ENCODE measurements at places on chromosomes 5 and 9. TPM values are rescaled to one million over a fixed set of nuclear protein-coding genes. Genes with fewer than 3 reads are reported as not detected.

- H3K36me3 ChIP-seq, result no peaks in the 10 kb centered on the region
- no peak overlapping the region for H3K4me3 ChIP-seq
- H3K27me3 ChIP-seq, result no peaks in the 10 kb centered on the region
Measured at GRCh38 chr5:15255576-15255975, 244.4 kb upstream of the FBXL7 start.

FBP1 gene
- 357 TPM for total RNA-seq

C5orf47 gene
- not detected for total RNA-seq

GRCh38 chr5:26625099-26625498 is 413.3 kb downstream of the CDH9 start:
- no peaks in the 10 kb centered on the region for H3K4me1 ChIP-seq
- no peaks in the 10 kb centered on the region for H3K36me3 ChIP-seq
- DNase-seq, result no peak
- H3K27me3 ChIP-seq, result no peaks in the 10 kb centered on the region
- no peak overlapping the region for H3K4me3 ChIP-seq

GRCh38 chr9:79104951-79105350 is 466.8 kb upstream of the TLE4 start:
- H3K27me3 ChIP-seq, result no peaks in the 10 kb centered on the region
- no peak for DNase-seq
- H3K27ac ChIP-seq, result no peak overlapping the region
- H3K36me3 ChIP-seq, result no peaks in the 10 kb centered on the region
- H3K4me1 ChIP-seq, result no peaks in the 10 kb centered on the region
- no peak overlapping the region for H3K4me3 ChIP-seq

DNA sequence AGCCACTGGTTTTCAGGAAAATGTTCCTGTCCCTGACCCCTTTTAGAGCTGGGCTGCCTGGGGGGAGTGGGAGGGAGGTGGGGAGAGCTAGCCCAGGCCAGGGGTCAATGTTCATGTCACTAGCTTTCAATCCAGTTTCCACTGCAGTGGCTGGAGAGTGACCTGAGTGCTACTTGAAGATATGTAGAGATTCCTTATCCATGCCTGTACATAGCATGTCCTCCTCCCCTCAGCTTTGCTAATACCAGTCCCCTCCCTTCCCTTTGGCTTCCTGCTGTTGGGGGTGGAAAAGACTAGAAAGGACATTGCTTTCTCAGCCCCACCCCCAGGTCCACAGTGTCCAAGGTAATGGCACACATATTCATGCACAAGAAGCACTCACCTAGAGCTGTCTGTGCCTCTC is 7.8 kb downstream of the DNAJB5 start:
- H3K27ac ChIP-seq, result no peak overlapping the region
- peaks cover 7% of the 10 kb centered on the region for H3K36me3 ChIP-seq
- H3K4me1 ChIP-seq, result peaks cover 25% of the 10 kb centered on the region
- H3K27me3 ChIP-seq, result no peaks in the 10 kb centered on the region
- H3K4me3 ChIP-seq, result no peak overlapping the region
- no peak for DNase-seq

DOCK8 gene
- total RNA-seq, result 83.4 TPM

DNA sequence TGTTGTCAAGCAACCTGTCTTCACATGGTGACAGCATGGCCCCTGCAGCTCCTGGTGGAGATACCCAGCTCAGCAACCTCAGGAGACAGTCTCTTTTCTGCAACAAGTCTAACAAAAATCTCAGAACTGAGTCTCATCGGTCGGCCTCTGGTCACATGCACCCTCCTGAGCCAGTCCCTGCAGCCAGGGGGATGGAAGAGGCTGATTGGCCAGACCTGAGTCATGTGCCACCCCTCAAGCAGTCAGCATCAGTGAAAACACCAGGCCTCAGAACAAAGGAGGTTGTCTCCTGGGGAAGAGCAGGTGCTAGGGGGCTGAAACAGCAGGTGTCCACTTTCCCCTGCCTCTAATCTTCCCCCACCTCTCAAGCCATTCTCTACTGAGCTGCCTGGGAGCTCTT is 54.4 kb downstream of the SMIM23 start:
- DNase-seq, result no peak
- H3K4me1 ChIP-seq, result peaks cover 9% of the 10 kb centered on the region
- H3K27me3 ChIP-seq, result no peaks in the 10 kb centered on the region

DNA sequence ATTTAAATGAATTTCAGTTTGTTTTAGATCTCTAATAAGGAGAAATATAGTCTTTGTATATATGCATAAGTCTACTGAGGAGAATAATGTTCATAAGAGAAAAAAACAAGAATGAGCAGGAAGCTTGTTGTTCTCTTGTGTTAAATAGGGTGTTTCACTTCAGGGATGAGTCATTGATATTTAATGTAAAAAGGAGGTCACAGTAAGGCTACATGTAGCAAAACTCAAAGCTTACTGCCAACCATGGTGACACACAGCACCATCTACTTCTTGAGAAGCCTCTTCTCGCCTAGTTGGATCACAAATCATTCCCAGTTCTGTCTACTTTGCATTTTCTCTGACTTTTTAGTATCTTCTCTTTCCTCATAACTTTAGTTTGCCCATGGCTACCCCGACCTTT is 1466.0 kb upstream of the C9orf72 start:
- DNase-seq, result no peak
- H3K4me3 ChIP-seq, result no peak overlapping the region
- no peak overlapping the region for H3K27ac ChIP-seq
- no peaks in the 10 kb centered on the region for H3K27me3 ChIP-seq

- peaks cover 10% of the 10 kb centered on the region for H3K4me1 ChIP-seq
- no peaks in the 10 kb centered on the region for H3K27me3 ChIP-seq
- no peak for DNase-seq
- no peaks in the 10 kb centered on the region for H3K36me3 ChIP-seq
Measured at GRCh38 chr5:157594675-157595459, 19.3 kb upstream of the ADAM19 start.

DOK3 gene
- total RNA-seq, result 45.6 TPM

BSPRY gene
- 10.8 TPM for total RNA-seq

DNA sequence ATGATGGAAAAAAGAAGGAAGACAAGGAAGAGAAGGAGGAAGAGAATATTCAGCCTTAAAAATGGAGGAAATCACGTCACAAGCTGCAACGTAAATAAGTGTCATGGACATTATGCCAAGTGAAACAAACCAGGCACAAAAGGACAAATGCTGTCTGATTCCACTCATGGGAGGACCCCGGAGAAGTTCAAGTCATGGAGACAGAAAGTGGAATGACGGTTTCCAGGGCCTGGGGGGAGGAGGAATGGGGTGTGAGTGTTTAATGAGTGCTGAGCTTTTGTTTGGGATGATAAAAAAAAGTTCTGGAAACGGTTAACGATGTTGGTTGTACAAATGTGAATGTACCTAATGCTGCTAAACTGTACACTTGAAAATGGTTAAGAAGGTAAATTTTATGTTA is 439.5 kb downstream of the GADD45G start:
- no peak for DNase-seq
- H3K4me3 ChIP-seq, result no peak overlapping the region
- H3K36me3 ChIP-seq, result no peaks in the 10 kb centered on the region
- H3K27ac ChIP-seq, result no peak overlapping the region
- no peaks in the 10 kb centered on the region for H3K27me3 ChIP-seq

CPLANE1 gene
- total RNA-seq, result 18.7 TPM

DNA sequence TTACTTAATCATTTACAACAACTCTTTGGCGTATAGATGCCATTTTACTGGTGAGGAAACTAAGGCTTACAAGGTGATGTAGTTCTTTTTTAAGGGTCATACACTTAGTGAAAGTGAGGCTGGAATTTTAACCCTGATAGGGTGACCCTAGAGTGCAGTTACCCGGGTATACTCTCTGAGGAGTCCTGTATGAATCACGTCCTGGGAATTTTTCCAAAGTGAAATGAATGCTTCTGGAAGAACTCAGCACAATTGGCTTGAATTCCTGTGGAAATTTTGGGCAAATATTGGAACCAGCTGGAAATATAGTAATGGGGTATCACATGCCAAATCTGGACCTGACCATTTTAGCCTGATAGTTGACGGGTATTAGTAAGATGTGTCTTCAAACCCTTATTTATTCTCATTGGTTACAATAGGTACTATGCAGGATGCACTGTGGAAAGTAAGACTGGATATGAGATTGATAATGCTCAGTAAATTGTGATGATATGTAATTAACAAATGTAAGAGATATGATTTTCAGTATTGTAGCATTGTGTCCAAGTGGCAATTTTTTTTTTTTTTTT is 14.8 kb downstream of the SUB1 start:
- H3K27ac ChIP-seq, result no peak overlapping the region
- H3K4me3 ChIP-seq, result no peak overlapping the region
- peaks cover 32% of the 10 kb centered on the region for H3K4me1 ChIP-seq

- H3K36me3 ChIP-seq, result no peaks in the 10 kb centered on the region
Measured at GRCh38 chr5:53418826-53419658, 61.4 kb upstream of the FST start.

GRCh38 chr5:136137497-136138220 is 5.0 kb downstream of the SMAD5 start:
- H3K27ac ChIP-seq, result no peak overlapping the region
- H3K27me3 ChIP-seq, result no peaks in the 10 kb centered on the region
- no peak for DNase-seq
- H3K4me3 ChIP-seq, result no peak overlapping the region

GRCh38 chr5:115069087-115069968 is 100.4 kb downstream of the TRIM36 start:
- no peaks in the 10 kb centered on the region for H3K36me3 ChIP-seq
- H3K27ac ChIP-seq, result no peak overlapping the region
- H3K27me3 ChIP-seq, result no peaks in the 10 kb centered on the region
- H3K4me1 ChIP-seq, result no peaks in the 10 kb centered on the region

DNA sequence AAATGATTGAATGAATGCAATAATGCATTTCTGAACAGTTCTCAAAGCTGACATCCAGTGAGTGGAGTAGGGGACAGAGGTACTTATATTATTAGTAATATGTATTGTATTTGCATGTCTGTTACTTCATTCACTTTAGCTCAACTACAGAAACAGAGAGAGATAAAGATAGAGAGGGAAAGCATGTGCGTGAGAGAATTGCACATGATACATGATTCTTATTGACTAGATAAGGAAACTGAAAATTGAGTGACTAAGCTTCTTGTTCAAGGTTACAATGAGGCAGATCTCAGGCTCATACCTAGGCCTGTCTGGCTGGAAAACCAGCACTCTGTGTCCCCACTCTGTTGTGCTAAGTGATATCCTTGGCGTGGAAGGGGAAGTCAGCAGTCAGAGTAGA is 337.7 kb upstream of the KLF4 start:
- no peaks in the 10 kb centered on the region for H3K4me1 ChIP-seq
- H3K27ac ChIP-seq, result no peak overlapping the region
- no peak for DNase-seq

DNA sequence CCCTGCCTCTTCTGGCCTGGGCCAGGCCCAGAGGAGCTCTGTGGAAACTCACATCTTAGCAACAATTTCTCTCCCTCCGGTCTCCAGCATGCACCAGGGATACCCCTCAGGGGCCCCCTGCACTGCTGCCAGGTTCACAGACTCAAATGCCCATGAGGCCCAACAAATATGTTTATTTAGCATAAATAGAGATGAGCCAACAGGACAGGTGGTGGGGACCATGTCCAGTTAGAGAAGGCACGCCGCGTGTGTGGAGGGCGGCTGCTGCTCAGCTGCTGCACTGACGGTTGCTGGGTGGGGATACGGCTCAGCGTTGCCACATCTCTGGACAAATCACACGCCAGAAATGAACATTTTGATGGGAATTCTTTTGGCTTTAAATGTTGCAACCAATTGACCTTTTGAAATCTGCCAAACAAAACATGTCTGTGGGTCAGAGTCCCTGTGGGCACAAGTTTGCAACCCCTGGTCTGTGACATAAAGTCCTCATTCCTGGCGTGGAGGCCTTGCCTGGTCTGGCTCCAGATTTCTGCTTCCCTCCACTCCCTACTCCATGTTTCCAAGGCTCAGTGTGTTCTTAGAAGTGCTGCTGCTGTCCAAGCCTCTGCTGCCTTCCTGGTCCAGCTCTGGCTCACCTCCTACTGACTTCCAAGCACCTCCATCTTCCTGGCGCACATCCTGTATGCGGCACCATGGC is 88.9 kb downstream of the AMBP start:
- H3K4me3 ChIP-seq, result no peak overlapping the region
- peaks cover 34% of the 10 kb centered on the region for H3K4me1 ChIP-seq
- no peak overlapping the region for H3K27ac ChIP-seq

GRCh38 chr5:149317281-149318048 is 27.8 kb upstream of the GRPEL2 start:
- H3K27me3 ChIP-seq, result no peaks in the 10 kb centered on the region
- no peaks in the 10 kb centered on the region for H3K36me3 ChIP-seq
- peaks cover 11% of the 10 kb centered on the region for H3K4me1 ChIP-seq
- H3K4me3 ChIP-seq, result no peak overlapping the region
- no peak for DNase-seq

DNA sequence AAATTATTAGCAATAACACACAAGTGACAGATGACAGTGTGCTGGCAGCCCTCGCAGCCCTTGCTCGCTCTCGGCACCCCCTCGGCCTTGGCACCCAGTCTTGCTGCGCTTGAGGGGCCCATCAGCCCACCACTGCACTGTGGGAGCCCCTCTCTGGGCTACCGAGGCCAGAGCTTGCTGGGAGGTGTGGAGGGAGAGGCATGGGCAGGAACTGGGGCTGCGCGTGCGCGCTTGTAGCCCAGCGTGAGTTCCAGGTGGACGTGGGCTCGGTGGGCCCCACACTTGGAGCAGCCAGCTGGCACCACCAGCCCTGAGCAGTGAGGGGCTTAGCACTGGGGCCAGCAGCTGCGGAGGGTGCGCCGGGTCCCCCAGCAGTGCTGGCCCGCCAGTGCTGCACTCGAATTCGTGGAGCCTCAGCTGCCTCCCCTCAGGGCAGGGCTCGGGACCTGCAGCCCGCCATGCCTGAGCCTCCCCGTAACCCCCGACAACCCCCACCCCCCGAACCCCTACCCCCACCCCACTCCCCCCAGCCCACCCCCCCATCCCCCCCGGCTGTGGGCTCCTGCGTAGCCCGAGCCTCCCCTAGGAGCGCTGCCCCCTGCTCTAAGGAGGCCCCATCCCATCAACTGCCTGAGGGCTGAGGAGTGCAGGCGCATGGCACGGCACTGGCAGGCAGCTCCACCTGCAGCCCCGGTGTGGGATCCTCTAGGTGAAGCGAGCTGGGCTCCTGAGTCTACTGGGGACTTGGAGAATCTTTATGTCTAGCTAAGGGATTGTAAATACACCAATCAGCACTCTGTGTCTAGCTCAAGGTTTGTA is 240.9 kb downstream of the TRIM36 start:
- H3K4me1 ChIP-seq, result no peaks in the 10 kb centered on the region
- DNase-seq, result no peak
- no peaks in the 10 kb centered on the region for H3K27me3 ChIP-seq
- no peak overlapping the region for H3K4me3 ChIP-seq

SPACA9 gene
- total RNA-seq, result 3.3 TPM

- H3K27ac ChIP-seq, result no peak overlapping the region
- H3K4me1 ChIP-seq, result peaks cover 5% of the 10 kb centered on the region
- H3K4me3 ChIP-seq, result no peak overlapping the region
- DNase-seq, result no peak
- H3K27me3 ChIP-seq, result no peaks in the 10 kb centered on the region
- no peaks in the 10 kb centered on the region for H3K36me3 ChIP-seq
Measured at GRCh38 chr5:15529013-15529412, 29.0 kb downstream of the FBXL7 start.

BTNL8 gene
- total RNA-seq, result 4.5 TPM

All from upper lobe of right lung (tissue), 1 donor.